ENCODE measurements at places on chromosomes 7 and 10. TPM values are rescaled to one million over a fixed set of nuclear protein-coding genes. Genes with fewer than 3 reads are reported as not detected.
A peak's percentile ranks its signal among the peaks of the same experiment; 100 is the strongest.

- no peak for DNase-seq
- peaks cover 13% of the 10 kb centered on the region for H3K27me3 ChIP-seq
- no peak overlapping the region for H3K4me3 ChIP-seq
- H3K36me3 ChIP-seq: no peaks in the 10 kb centered on the region
- H3K27ac ChIP-seq: no peak overlapping the region
Observed at GRCh38 chr10:62617652-62618051, 186.9 kb upstream of the ADO start.

DNA sequence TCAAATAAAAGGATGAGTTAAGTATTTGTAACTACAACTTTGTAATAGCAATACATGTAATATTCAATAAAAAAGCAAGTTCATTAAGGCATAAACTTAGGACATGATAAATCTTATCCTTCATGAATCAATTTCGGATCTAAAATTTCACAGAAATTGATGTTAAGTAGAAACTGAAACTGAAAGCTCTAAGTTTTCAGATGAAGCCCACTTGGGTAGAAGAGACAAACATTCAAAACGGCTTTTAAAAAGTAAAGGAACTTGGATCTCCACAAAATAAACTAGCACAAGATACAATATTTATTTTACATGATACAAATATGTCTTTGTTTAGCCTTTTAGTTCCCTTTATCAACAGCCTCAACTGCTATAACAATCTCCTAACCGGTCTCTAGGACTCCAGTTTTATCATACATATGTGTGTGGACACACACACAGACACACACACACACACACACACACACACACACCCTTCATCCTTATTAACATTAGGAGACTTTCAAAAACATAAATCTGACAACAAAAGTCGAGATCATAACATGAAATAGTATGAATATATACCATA lies 83.7 kb downstream of the USP6NL start:
- no peaks in the 10 kb centered on the region for H3K27me3 ChIP-seq
- no peak for DNase-seq
- peak overlapping the region; percentile 68 for H3K27ac ChIP-seq
- H3K4me1 ChIP-seq: peaks cover 19% of the 10 kb centered on the region

GRCh38 chr10:93697207-93697606 lies 5.2 kb downstream of the FRA10AC1 start:
- H3K27me3 ChIP-seq: no peaks in the 10 kb centered on the region
- no peak overlapping the region for H3K4me3 ChIP-seq
- H3K36me3 ChIP-seq: peaks cover 22% of the 10 kb centered on the region
- no peak overlapping the region for H3K27ac ChIP-seq
- DNase-seq: no peak
- peaks cover 32% of the 10 kb centered on the region for H3K4me1 ChIP-seq

GRCh38 chr10:3928078-3928477 lies 143.1 kb upstream of the KLF6 start:
- H3K27ac ChIP-seq: no peak overlapping the region
- H3K4me3 ChIP-seq: no peak overlapping the region
- H3K36me3 ChIP-seq: peaks cover 2% of the 10 kb centered on the region
- peaks cover 47% of the 10 kb centered on the region for H3K4me1 ChIP-seq

GRCh38 chr7:135083005-135083404 lies 64.9 kb upstream of the TMEM140 start:
- H3K36me3 ChIP-seq: peaks cover 2% of the 10 kb centered on the region
- H3K4me1 ChIP-seq: no peaks in the 10 kb centered on the region
- H3K4me3 ChIP-seq: no peak overlapping the region
- H3K27me3 ChIP-seq: no peaks in the 10 kb centered on the region

- H3K4me1 ChIP-seq: peaks cover 11% of the 10 kb centered on the region
- no peaks in the 10 kb centered on the region for H3K36me3 ChIP-seq
- no peak overlapping the region for H3K27ac ChIP-seq
- DNase-seq: no peak
- no peak overlapping the region for H3K4me3 ChIP-seq
Observed at GRCh38 chr7:38873433-38873832, 35.6 kb downstream of the VPS41 start.

DNA sequence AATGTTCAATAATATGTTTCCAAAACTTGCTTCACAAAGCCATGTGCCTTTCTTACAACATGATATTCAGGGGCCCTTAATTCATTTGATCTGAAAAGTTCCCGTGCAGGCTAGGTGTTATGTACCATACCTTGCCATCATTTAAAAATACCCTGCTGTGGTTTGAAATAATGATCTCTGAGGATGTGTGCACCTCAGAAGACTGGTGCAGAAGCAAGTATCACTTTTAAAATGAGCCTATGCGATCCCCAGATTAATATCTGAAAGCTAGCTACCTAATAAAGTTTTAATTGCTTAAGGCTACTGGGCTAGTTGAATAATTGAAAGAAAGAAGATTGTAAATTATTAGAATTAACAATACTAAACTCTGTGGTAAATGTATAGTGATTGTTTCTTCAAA lies 262.4 kb downstream of the CDK14 start:
- no peak overlapping the region for H3K27ac ChIP-seq
- no peaks in the 10 kb centered on the region for H3K4me1 ChIP-seq
- no peak for DNase-seq

DNA sequence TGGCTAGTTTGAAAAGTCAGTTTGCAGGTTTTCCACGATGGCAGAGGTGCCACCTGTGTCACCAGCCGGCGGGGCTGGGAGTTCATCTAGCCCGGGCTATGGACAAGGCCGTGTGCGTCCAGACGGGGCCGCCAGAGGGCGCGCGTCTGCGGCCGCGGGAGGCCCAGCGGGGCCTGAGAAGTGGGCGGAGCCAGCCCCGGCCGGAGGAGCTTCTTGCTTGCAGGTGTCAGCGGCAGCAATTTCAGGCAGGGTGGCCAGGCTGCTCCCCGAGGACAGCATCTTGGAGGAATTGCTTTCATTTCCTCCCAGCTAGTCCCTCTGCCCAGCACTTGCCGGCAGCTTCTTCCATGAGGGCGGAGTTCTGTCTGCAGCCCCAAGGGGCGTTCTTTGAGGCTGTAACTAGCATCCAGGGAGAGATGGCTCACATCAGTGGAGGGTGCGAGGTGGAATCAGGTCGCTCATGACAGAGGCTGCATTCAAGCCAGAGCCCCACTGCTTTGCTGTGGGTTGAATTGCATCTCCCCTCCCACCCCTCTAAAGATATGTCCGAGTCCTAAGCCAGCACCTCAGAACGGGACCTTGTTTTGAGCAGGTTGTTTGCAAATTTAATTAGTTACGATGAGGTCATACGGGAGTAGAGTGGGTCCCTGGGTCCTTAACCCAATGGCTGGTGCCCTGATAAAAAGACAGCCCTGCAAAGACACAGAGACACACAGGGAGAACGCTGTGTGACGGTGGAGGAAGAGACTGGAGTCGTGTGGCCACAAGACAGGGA lies 85.9 kb upstream of the MKI67 start:
- DNase-seq: peak; percentile 89
- H3K36me3 ChIP-seq: no peaks in the 10 kb centered on the region
- no peaks in the 10 kb centered on the region for H3K27me3 ChIP-seq
- peaks cover 14% of the 10 kb centered on the region for H3K4me1 ChIP-seq
- no peak overlapping the region for H3K27ac ChIP-seq

DNA sequence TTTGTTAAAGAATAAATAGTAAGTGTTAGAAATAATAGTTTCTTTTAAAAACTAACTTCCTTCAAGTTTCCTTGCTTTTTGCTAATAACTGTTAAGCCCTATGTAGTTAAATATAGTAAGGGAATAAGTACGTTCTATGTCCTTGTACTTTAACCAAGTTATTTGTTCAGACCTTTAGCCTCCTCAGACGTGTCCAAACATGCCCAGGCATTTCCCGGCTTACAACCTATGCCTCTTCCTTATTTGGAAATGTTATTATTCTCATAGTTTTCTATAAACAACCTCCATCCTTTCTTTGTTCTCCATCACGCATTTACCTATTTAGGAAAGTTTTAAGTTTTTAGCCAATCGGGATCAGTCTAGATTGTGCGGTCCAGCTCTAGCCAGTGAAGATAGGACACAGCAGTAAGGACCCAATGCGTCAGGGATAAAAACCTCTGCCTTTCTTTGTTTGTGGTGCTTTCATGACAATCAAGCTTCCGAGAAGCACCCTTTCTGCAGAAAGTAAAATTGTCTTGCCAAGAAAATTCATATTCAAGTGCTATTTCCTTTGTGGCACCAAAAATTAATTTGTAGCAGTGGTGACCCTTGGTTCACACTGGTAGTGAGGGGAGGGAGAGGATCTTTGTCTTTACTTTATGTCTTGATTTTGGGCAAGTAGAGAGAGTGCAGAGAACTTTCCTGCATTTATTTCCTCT lies 851.3 kb upstream of the POM121L12 start:
- H3K27me3 ChIP-seq: no peaks in the 10 kb centered on the region
- no peak overlapping the region for H3K27ac ChIP-seq
- no peaks in the 10 kb centered on the region for H3K4me1 ChIP-seq
- no peaks in the 10 kb centered on the region for H3K36me3 ChIP-seq
- DNase-seq: no peak

Gene METTL27
- total RNA-seq: not detected

Gene SRGN
- total RNA-seq: 902 TPM

Gene TBX20
- not detected for total RNA-seq

Gene ZC3HAV1L
- total RNA-seq: 6.3 TPM

Gene TMEM229A
- total RNA-seq: not detected

Gene TNS3
- total RNA-seq: 1.2 TPM

Gene TMEM196
- not detected for total RNA-seq

Gene ADAM12
- 1.0 TPM for total RNA-seq

Gene ZNF804B
- not detected for total RNA-seq

Data from activated T-cell treated with anti-CD3 and anti-CD28 coated beads, Interleukin-2, amount 50 U/mL, for 72 hours (primary cell).